ENCODE measurements at places on chromosomes 11 and 22. TPM values are rescaled to one million over a fixed set of nuclear protein-coding genes. Genes with fewer than 3 reads are reported as not detected.

GRCh38 chr11:109422870-109423465 is 978 bp downstream of the C11orf87 start:
- peak; percentile 16 for DNase-seq

MPZL3 gene
- total RNA-seq: 12.4 TPM

DRD4 gene
- total RNA-seq: not detected

GRCh38 chr11:1749395-1750351 is 722 bp downstream of the IFITM10 start:
- no peak for DNase-seq

KCTD14 gene
- 6.4 TPM for total RNA-seq

- peak; percentile 18 for DNase-seq
Measured at GRCh38 chr11:92136797-92137196, 87.8 kb upstream of the FAT3 start.

OR51B2 gene
- 1.9 TPM for total RNA-seq

TBX1 gene
- 19.3 TPM for total RNA-seq

DNA sequence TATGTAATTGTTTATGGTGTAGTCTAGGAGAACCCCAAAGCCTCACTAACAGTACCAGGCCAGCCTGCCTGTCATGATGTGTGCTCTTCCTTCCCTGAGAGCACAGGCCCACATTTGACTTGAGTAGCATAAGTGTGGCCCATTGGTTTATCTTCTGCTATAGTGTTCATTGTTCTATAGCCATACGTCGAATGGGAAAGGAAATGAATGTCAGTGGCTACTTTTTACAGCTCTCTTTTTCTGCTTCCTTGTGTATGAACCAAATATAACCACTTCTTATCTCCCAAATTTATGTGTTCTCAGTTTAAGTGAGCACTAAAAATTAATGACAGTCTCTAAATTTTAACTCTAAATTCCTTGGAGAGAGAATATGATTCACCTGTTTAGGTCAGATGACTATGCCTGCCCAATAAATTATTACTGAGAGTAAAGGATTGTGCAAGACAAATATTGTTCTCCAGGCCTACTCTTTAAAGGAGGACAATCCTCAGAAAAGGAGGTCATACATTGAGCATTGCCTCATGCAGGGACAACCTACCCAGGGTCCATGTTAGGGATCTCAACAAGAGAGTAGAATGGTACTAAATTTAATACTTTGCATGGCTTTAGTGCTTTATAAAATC is 222.9 kb upstream of the ARHGAP20 start:
- no peak for DNase-seq

DNA sequence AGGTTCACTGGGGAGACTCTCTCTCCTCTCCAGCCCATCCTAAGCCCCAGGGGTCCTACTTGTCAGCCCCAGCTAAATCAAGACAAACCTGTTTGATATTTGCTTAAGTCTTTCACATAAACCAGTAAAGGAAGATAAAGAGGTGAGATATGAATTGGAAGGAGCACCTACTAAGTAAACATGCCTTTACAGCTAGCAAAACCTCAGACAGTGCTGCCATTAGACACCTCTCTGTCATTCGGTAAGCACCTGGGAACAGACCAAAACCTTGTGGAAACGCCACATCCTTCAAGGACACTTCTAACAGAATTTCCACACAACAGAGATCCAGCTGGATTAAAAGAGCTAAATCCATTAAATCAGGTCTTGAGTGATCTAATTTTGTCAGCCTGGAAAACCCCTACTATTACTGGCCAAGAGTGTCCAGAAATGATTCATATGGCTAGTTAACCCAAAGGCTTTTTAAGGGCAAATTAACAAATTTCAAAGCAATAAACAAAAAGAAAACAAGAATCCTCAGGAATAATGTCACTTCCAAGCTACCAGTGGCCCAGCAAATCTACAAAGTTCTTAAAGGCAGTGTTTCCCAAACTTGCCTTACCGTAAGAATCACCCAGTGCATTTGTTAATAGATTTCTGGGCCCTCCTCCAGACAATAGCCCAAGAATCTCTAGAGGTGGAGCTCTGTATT is 2.4 kb downstream of the VPS37C start:
- DNase-seq: no peak

DNA sequence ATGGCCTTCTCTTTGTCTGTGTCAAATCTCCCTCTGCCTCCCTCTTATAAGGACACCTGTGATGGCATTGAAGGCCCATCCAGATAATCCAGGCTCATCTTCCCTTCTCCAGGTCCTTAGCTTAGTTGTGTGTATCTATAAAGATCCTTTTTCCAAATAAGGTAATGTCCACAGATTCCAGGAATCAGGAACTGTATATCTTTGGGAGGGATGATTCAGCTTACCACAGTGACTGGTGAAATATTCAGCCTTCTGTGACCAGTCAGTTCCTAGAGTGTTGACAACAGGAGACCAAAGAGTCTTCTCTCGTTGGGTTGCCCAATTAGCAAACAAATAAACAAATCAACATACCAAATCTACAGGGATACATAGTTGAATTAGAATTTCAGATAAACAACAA is 175.8 kb downstream of the MPPED1 start:
- DNase-seq: no peak

GRCh38 chr11:27703481-27703880 is 3.2 kb upstream of the BDNF start:
- no peak for DNase-seq

- DNase-seq: no peak
Measured at GRCh38 chr11:55942785-55943392, 6.7 kb upstream of the OR5I1 start.

GRCh38 chr22:24271386-24271854 is 789 bp downstream of the SPECC1L start:
- peak; percentile 48 for DNase-seq

DNA sequence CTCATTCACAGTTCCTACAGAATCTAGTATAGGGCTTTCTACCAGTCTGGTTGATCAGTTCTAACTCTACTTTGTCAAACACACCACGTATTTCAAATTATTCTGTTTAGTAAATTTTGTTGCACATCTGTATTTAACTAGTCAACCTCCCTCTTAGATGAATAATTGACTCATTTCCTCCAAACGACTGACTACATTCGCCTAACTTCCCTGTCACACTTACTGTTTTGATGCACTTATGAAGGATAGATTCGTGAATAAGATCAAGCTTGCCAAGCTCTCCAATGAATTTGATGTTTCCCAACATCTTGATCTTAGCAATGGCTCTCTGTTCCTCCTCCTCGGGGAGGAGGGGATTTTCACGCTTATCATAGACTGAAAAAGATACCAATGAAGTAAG is 5.0 kb downstream of the EIF4G2 start:
- no peak for DNase-seq

DNA sequence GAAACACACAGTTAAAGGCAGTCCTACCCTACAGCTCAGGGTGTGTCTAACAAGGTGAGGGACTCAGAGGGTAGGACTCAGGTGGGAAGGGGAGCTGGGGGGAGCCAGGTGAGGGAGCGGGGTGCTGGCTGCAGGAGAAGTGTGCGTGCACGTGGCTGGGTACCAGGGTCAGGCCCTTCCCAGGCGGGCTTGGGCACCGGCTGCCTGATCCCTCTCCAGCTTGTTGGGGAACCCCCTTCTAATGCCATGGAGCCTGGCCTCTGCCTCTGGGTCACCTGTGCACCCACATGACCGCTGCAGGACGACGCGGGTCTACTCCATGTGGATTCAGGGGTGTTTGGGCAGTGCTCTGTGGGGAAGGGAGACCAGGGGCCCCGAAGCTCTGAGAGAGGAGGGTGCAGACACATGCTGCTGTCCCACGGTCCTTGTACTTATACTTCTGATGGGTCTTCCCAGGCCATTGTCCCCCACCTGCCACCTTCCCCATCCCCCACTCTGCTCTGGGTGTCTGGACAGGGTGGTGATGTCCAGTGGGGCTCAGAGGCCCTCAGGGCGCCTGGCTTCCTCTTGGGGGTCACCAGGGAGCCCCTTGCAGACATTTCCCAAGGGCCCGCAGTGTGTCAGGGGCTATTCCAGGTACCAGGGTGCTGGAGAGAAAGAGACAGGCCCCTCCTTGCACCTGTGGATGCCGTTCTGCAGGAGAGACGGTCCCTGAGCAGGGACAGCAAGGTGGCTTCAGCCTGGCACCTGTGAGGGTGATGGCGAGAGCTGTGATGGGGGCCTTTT is 10.4 kb upstream of the MRGPRD start:
- no peak for DNase-seq

GRCh38 chr11:68545796-68546195 is 85.2 kb downstream of the PPP6R3 start:
- DNase-seq: no peak

- DNase-seq: no peak
Measured at GRCh38 chr11:126963115-126963514, 37.5 kb downstream of the KIRREL3 start.

DNA sequence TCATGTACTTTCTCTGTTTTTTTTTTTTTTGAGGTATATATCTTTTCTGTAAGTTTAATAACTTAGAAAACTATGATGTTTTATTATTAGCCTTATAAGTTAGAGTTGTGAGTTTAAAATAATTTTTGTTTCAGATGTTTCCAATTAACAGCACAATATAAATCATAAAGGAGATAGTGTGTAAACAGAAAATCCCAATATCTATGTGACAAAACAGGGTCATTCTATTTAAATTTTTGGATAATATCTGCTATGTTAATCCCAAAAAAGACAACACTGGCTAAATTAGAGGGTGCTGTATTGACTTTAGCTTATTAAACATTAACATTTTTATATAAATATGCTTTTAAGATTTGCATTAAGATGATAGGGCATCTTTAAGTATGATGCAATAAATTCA is 318.1 kb upstream of the CTSC start:
- peak; percentile 63 for DNase-seq

DNA sequence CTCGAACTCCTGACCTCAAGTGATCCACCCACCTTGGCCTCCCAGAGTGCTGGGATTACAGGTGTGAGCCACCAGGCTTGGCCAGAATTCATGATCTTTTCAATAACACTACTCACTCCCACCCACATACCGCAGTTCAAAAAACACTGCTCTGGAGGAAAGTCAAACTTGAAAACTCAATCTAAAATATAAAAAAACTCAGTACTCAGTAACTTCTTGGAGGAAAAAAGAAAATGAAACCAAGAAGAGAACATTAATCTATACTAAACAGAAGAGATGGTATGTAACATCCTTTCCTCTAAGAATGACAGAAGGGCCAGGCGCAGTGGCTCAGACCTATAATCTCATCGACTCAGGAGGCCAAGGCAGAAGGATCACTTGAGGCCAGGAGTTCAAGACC is 58.3 kb downstream of the MRTFA start:
- DNase-seq: no peak

DNA sequence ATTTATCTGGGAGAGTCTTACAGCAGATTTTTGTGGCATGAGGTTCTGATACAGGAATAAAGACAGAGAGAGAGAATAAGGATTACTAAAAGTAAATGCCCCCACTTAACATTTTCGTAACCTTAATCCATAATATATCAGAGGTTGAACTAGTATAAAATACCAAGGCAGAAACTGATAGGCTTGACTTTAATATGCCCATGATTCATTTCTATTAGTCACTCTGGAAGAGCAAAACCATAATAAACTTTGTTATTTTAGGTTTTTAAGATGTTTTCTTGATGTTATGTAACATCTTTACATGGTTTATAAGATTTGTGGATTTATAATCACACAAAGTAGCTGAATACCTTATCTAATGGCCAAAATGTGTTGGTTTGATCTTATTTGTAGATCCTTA is 19.1 kb downstream of the GUCY1A2 start:
- no peak for DNase-seq

- DNase-seq: no peak
Measured at GRCh38 chr22:40414838-40415505, 44.6 kb downstream of the SGSM3 start.

Measured in lung (tissue), 17 donors.